ENCODE measurements at places on chromosomes 11 and 22.

DNA sequence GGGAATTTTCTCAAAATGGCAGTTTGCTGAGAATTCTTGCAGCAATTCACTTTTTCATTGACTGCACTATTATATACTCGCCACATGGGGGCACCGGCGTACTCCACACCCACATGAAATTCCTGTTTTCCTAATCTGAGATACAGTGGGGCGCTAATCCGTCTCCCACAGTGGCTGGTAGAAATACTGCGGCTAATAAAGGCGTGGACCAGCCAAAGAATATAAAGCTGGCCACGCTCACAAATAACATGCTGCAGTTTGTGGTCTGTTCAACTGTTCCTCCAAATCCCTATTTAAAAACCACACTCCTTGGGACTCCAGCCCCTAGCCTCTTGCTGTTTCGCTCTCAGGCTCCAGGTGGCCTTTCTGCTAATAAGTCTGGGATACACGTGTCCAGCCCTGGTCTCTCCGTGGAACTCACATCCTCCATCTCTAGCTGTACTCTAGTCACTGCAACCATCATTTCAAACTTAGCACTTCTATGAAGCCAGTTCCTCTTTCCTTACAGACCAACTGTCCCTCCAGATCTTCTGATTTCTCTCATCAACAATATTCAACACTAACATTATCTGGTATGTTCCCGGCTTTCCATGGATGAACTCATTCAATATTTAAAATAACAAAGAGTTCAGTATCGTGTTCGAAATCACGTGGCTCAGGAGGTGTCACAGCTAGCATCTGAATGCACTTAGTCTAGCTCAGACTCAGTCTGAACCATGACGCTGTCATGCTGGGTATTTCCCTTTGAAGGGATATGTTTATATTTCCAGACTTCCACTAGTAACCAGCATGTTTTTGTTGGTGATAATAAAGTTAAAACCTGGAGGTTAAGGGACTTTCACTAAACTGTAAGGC is 22.0 kb downstream of the TBRG1 start:
- DNase-seq = peak; percentile 36

GRCh38 chr11:125923012-125923579 is 18.8 kb downstream of the DDX25 start:
- no peak for DNase-seq

GRCh38 chr22:23404689-23405365 is 175.3 kb downstream of the IGLL1 start:
- DNase-seq = no peak

DNA sequence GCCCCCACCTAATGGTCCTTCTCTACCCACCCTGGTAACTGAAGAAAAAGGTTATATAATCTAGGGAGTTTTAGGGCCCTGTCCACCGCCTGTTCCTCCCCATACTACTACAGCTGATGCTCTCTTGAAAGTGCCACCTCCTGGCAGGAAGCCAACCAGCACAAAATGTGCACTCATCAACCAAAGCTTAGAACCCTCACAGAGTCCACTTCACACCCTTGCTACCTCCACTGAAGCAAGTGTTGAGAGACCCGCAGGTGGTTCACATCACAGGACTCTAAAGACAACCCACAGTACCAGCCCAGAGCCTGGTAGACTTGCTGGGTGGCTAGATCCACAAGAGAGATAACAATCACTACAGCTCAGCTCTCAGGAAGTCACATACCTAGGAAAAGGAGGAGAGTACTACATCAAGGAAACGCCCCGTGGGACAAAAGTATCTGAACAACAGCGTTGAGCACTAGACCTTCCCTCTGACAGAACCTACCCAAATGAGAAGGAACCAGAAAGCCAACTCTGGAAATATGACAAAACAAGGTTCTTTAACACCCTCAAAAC is 17.5 kb upstream of the OR10W1 start:
- DNase-seq = no peak

GRCh38 chr11:297051-297585 is 2.2 kb downstream of the IFITM5 start:
- DNase-seq = no peak

GRCh38 chr22:42072606-42073330 is 1.3 kb upstream of the PHETA2 start:
- no peak for DNase-seq

- DNase-seq = no peak
These were observed 45.1 kb upstream of the ELF5 start for GRCh38 chr11:34558673-34559072.

DNA sequence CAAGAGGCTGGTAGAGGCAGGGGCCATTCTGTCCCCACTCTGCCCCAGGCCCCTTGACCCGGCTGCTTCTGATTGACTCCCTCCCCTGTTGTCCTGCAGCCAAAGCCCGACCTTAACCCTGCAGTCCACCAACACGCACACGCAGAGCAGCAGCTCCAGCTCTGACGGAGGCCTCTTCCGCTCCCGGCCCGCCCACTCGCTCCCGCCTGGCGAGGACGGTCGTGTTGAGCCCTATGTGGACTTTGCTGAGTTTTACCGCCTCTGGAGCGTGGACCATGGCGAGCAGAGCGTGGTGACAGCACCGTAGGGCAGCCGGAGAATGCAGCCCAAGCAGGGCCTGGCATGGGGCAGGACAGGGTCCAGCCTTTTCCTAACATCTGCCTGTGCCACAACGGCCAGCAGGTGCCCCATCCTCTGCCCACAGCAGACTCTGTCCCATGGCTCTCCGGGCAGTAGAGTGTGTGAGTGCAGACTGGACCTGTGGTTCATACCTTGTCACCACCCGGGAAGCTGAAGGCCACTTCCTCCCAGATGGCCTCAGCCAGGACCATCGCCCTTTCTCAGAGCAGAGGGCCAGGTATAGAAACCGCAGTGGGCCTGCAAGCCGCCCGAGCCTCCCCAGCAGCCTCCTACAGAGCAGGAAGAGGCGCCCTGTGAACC is 26.8 kb upstream of the MGAT3 start:
- no peak for DNase-seq

- DNase-seq = no peak
These were observed 22.5 kb upstream of the EED start for GRCh38 chr11:86222081-86222480.

DNA sequence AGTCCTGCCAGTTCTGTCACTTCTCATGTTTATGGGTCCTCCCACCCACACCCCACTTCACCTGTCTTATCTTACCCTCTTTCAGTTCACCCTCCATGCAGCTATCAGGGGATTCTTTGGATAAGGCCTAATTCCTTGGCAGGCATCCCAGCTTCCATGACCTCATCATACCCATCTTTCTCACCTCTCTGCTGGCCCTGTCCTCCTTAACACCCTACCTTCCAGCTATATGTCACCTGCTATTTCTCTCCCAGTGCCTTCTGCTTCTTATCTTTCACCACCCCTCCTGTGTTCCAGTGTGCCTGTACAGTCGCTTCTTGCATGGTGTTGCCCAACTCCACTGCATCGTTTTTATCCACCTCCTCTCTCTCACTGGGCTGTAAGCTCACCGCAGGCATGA is 28.3 kb downstream of the SNU13 start:
- no peak for DNase-seq

GRCh38 chr22:30413001-30413400 is 12.6 kb upstream of the MTFP1 start:
- DNase-seq = no peak

DNA sequence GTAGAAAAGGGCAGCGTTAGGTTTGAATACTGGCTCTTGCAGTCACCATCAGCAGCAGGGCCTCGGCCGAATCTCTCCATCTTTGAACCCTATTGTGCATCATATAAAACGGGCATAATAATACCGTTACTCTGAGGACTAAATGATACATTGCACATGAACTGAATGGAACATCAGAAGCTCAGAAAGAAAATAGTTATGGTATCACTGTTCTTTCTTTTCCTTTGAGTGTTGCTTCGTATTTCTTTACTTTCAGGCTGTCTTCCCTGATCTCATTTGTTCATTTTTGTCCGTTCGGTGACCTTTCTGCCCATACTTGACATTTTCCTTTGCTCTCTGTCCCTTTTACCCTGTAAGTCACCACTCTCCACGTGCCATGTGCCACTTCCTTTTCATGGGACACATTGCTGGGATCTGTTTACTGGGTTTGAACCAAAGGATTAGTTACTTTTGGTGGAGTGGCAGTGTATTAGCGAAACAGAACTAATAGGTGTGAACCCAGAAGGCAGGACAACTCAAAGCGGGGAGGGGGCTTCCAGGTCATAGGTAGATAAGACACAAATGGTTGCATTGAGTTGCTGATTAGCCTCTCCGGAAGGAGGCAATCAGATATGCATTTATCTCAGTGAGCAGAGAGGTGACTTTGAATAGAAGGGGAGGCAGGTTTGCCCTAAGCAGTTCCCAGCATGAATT is 717 bp upstream of the ZNF202 start:
- DNase-seq = no peak

DNA sequence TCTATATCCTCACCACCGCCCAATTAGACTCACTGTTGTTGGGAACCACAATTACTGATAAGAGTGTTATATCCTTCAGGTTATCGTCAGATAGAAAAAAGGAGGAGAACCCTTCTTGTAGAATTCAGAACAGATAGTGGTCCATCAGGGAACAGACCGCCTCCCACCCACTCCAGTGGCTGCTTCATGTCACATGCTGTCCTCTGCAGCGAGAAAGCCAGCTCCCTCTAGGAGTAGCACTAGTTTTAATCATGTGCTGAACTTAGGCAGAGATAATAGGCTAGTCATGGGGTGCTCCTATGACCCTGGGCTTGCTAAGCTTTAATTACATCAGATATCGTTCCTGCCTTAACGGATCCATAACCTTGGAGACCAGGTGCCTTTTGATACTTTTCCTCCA is 51.5 kb upstream of the RAB1B start:
- DNase-seq = no peak

GRCh38 chr11:133545199-133545803 is 13.0 kb upstream of the OPCML start:
- DNase-seq = no peak

GRCh38 chr11:122776546-122776945 is 61.8 kb upstream of the CRTAM start:
- no peak for DNase-seq

GRCh38 chr11:4095509-4096230 is 1.1 kb downstream of the RRM1 start:
- no peak for DNase-seq

DNA sequence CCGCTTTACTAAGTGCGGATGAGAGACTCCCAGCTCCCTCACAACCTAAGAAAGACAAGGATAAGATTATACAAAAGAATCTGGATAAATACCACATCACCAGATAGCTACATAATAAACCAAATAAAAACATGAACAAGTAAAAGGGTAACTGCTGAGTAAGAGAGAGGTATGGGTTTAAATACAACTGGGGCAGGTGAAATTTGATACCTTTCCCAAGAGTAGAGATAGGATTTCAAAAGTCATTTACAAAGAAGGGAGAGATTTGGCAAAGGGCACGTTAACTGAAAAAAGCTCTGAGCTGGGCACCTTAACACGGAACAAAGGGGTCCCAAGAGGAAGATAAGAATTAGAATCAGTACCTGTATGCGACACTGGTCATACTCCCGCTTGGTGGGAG is 1.7 kb downstream of the UBXN1 start:
- DNase-seq = no peak

DNA sequence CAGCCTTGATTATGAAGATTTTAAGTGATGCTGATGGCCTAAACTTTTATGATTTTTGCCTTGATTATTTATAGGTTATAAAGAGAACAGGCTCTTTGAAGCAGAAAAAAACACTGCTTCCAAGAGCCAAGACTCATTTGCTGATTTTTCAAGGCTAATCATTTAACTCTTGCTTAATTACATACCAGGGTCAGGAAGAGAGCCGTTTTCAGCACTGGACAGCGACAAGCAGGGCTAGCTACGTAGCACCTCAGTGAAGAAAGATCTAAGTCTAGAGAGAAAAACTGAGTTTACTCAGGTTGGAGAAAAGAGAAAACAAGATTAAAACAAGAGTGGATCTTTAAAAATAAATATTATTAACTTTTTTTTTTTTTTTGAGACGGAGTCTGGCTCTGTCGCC is 615.4 kb upstream of the B3GAT1 start:
- no peak for DNase-seq

- DNase-seq = no peak
These were observed 30.2 kb downstream of the MRTFA start for GRCh38 chr22:40606306-40606705.

- DNase-seq = no peak
These were observed 8.7 kb upstream of the ABTB2 start for GRCh38 chr11:34366522-34366921.

DNA sequence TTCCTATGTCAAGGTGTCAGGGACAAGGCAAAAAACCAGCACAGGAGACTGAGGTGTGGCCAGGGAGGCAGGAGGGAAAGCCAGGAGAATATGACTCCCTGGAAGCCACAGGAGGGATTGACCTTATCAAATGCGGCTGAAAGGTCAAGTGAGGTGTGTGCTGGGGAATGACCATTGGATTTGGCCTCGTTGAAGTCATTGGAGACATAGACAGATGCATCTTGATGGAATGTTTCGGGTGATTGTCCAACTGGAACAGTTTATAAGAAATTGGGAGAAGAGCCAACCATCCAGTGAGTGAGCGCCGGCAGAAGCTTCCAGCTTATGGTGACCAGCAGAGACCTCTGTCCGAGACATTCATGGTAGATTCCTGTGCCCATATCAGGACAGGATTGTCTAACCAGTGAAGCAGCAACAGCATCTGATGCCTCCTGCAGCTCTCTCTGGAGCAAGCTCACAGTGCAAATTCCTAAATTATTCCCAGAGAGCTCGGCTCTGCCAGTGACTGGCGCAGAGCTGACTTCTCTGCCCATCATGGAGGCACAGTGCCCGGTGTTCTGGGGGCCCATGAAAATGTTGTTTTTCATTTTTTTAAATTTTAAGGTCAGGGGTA is 95.4 kb downstream of the MYO18B start:
- DNase-seq = no peak

DNA sequence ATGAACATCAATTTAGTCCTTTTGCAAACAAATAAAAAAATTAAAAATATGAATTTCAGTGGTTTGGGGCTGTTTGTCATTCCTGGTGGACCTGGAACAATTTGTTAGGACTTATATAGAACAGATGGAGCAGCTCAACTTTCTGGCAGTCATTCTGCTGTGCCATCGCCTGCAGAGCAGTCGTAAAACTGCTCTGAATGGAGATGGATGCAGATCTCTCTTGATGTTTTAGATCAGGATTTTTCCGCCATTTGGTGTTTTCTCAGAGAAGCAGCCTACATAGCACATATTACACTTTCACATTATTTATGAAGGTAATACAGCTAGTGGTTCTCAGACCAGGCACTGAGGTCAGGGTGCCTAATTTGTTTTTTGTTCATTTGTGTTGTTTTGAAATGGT is 31.8 kb upstream of the HSPA8 start:
- DNase-seq = no peak

DNA sequence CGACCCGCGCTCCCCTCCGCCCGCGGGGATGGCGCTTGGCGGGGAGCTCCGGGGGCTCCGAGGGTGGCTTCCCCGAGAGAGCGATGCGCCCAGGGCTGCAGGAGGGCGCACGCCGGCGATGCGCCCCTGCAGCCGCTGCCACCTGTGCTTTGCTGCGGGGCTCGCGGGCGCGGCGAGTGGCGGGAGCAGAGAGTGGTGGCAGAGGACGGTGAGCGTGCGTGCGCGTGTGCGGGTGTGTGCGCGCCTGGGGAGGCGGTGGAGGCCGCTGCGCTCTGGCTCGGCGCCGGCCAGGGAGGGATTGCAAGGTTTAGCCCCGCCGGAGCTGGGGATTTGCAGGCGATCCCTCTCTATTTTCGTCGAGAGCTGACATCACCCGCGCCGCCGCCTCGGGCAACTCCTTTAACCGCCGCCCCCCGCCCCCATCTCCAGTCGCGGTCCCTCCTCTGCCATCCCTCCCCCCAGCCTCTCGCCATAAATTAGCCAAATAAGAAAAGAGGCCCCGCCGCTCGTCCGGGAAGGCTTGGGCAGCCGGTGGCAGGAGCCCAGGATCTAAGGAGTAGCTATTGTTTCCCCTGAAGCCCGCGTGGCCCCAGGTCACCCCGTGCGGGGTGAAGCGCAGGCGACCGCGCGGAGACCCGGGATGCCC is at the start of gene SLC1A2:
Gene SLC1A2, minus strand, starts transcription at position 375 of the 646 bp plus-strand sequence. CDS start 592 bp downstream, outside the sequence.
- no peak for DNase-seq
